MCF 10A (cell line): ENCODE measurements at places on chromosomes 12 and 14. TPM values are rescaled to one million over a fixed set of nuclear protein-coding genes. Genes with fewer than 3 reads are reported as not detected.

CMA1 gene
- not detected in 2 replicates for total RNA-seq

DNA sequence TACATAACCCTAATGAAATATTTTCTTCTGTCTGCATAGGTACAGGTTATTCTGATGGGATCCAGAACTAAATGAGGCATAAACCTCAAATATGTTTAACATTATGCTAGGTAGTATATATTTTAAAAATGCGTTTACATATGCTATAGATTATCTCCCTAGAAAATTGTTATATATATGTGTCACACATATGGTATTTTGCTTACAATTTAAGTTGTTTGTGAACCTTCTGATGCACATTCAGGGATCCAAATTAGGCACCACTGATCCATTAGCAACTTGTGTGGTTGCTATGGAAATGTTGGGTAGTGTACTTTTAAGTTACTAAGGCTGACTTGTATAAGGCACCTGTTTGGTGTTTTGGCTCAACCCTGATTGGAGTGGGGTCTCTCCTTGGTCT, 456.7 kb downstream of the AEBP2 start:
- H3K36me3 ChIP-seq: no peaks in the 10 kb centered on the region
- H3K4me1 ChIP-seq: peaks cover 6% of the 10 kb centered on the region
- no peak overlapping the region for H3K27ac ChIP-seq

DNA sequence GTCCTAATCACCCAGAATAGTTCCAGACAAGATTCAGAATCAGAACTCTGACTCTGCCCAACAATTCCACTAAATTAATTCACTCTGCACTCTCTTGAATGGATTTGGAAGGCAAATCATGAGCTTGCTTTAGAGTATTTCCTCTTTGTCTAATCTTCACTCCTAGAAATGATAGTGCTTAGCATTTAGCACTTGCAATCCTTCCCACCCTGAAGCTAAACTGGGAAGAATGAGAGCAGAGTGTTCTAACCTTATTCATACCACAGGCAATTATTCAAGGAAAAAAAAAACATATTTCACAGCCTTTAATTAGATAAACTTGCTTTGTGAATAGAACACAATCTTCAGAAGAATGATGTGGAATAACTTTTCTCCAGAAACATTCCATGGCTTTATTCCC, 264.6 kb downstream of the PAWR start:
- H3K27me3 ChIP-seq: no peaks in the 10 kb centered on the region
- H3K27ac ChIP-seq: no peak overlapping the region
- DNase-seq: no peak
- no peak overlapping the region for H3K4me3 ChIP-seq
- H3K36me3 ChIP-seq: no peaks in the 10 kb centered on the region

GRCh38 chr12:59742841-59743240, 147.0 kb downstream of the SLC16A7 start:
- no peaks in the 10 kb centered on the region for H3K36me3 ChIP-seq
- no peaks in the 10 kb centered on the region for H3K27me3 ChIP-seq
- H3K4me3 ChIP-seq: no peak overlapping the region
- peaks cover 7% of the 10 kb centered on the region for H3K4me1 ChIP-seq
- DNase-seq: no peak
- H3K27ac ChIP-seq: no peak overlapping the region

DNA sequence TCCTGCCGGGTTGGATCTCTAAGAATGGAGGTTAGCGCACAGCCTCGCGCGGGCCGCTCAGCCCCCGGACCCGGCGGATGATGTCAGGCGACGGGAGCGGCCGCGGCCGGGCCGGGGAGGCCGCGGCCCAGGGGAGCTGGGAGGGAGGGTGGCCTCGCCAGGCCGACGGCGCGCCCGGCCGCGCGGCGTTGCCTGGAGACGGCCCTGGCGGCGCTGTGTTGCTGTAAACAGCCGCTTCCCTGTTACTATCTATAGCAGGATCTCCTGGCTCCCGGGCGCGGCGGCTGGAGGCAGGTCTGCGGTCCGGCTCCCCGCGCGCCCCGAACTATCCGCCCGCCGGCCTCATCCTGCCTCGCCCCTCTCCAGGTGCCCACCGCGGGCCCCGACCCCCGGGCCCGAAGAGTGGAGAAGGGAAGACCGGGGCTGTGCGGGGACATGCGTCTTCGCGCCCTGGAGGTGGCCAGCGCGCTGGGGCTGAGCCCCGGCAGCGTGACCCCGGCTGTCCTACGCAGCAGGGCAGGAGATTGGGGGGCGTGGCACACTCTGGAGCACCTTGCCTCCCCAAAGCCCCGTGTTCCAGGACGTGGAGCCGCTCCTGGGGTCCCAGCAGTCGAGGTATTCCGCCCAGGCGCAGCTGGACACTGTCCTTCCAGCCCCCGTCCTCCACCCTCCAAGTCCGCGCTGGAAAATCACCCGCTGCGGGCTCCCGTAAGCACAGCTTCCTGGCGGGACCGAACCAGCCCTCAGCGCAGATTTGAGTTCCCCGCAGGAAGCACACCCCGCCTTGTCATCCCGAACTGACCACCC, 1.4 kb upstream of the FOS start:
- peak overlapping the region; percentile 88 for H3K4me3 ChIP-seq
- peaks cover 11% of the 10 kb centered on the region for H3K27me3 ChIP-seq
- peaks cover 36% of the 10 kb centered on the region for H3K4me1 ChIP-seq
- H3K27ac ChIP-seq: peak overlapping the region; percentile 99

DNA sequence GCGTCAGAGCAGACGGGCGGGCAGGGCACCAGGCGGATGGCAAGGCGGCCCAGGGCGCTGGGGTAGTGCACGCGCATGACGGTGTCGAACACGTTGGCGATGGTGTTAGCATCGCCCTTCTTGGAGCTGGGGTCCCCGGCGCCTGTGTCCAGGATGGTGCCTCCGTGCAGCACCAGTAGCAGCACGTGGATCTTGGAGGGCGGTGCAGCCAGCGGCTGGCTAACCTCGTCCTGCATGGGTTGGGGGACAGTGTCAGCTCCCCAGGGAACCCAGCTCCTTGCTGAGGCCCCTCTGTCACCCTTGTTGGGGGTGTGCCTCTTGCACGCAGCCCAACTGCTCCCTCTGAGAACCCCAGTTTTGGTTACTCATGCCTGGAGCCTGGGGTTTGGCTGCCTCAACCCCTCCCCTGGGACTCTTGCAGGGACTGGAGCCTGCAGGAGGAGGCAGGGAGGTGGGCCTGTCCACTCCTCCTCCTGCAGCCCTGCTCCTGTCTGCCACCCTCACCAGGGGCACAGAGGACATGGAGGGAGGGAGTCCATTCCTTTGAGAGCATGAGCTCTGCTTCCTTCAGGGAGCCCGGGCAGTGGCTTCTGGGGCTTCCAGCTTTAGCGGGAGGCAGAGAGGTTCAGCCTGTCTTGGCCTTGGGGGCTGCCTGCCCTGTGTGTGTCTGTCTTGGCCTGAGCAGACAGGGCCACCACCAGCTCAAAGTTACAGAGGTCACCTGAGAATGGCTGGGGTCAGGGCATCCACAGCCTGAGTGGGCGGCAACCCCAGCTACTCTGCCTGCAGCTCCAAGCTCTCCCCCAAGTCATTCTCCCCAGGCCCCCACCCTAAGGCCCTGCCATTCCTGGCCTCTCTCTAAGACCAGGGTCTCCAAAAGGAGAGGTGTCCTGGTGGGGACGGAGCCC, 17.1 kb downstream of the ARL6IP4 start:
- no peak for DNase-seq
- H3K27me3 ChIP-seq: no peaks in the 10 kb centered on the region
- no peak overlapping the region for H3K4me3 ChIP-seq
- no peak overlapping the region for H3K27ac ChIP-seq
- H3K36me3 ChIP-seq: no peaks in the 10 kb centered on the region

- no peak overlapping the region for H3K27ac ChIP-seq
- H3K4me1 ChIP-seq: no peaks in the 10 kb centered on the region
- DNase-seq: no peak
- H3K27me3 ChIP-seq: no peaks in the 10 kb centered on the region
- no peaks in the 10 kb centered on the region for H3K36me3 ChIP-seq
- no peak overlapping the region for H3K4me3 ChIP-seq
These were observed 71.6 kb upstream of the STXBP6 start for GRCh38 chr14:25121337-25122129.

TMTC1 gene
- 100 and 109 TPM in 2 replicates for total RNA-seq

FSCB gene
- not detected in 2 replicates for total RNA-seq

GRCh38 chr12:21940549-21941505, at the start of gene ABCC9:
TSS of gene ABCC9 (minus strand) at chr12:21941426. CDS start at chr12:21936674, 4,752 bp downstream.
- H3K36me3 ChIP-seq: no peaks in the 10 kb centered on the region
- no peak within 1 kb of the TSS for H3K4me3 ChIP-seq
- H3K27me3 ChIP-seq: no peaks in the 10 kb centered on the region
- no peak within 1 kb of the TSS for H3K27ac ChIP-seq
- DNase-seq: no peak

DNA sequence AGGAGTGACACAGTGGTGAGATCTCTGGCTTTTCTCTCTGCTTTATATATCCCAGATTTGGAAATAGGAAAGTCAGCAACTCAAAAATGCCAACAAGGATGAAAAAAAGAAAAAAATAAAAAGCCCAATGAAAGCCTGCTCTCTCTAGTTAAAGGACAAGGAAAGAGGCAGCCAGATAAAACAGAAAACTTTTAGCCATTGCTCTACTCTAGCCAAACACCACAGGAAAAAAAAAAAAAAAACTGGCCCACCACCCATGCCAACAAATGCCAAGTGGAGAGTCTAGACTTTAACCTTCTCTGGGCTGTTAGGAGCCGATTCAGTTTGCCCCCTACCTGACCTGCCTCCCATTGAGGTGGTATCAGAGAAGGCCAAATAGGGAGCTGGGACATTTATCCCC, 222.3 kb upstream of the TMTC1 start:
- no peak overlapping the region for H3K27ac ChIP-seq
- no peak for DNase-seq
- no peaks in the 10 kb centered on the region for H3K4me1 ChIP-seq
- H3K36me3 ChIP-seq: peaks cover 5% of the 10 kb centered on the region

DAO gene
- not detected in 2 replicates for total RNA-seq

DNA sequence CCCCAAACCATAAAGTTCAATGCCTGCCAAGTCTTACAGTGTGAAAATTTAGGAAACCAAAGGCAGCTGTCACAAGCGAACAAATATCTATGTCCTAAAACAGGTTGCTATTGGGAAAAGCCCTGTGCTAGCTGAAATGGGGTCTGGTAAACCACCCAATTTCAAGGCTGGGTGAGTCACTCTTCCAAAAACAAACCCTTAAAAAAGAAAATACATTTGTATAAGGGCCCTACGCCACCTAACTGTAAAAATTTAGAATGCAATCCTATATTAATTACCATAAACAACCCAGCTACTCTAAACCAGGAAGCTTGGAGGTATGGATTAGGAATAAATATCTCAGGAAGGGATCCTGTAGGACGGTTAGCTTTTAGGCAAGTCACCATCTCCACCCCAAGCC, 32.1 kb downstream of the PRMT8 start:
- peaks cover 9% of the 10 kb centered on the region for H3K4me1 ChIP-seq
- DNase-seq: peak; percentile 55
- H3K27ac ChIP-seq: no peak overlapping the region
- peaks cover 1% of the 10 kb centered on the region for H3K36me3 ChIP-seq
- no peak overlapping the region for H3K4me3 ChIP-seq
- no peaks in the 10 kb centered on the region for H3K27me3 ChIP-seq

GRCh38 chr14:101861464-101861863, 100.0 kb downstream of the PPP2R5C start:
- no peaks in the 10 kb centered on the region for H3K27me3 ChIP-seq
- H3K27ac ChIP-seq: no peak overlapping the region
- no peak overlapping the region for H3K4me3 ChIP-seq
- H3K36me3 ChIP-seq: peaks cover 38% of the 10 kb centered on the region
- H3K4me1 ChIP-seq: peaks cover 8% of the 10 kb centered on the region

- no peak overlapping the region for H3K4me3 ChIP-seq
- DNase-seq: no peak
- H3K27ac ChIP-seq: no peak overlapping the region
- no peaks in the 10 kb centered on the region for H3K27me3 ChIP-seq
- no peaks in the 10 kb centered on the region for H3K36me3 ChIP-seq
These were observed 644.0 kb downstream of the DIO2 start for GRCh38 chr14:79567306-79567705.

SLC17A8 gene
- not detected in 2 replicates for total RNA-seq

MUCL1 gene
- not detected in 2 replicates for total RNA-seq

CCDC60 gene
- total RNA-seq: not detected in 2 replicates

GRCh38 chr12:102023343-102023930, 38.4 kb downstream of the WASHC3 start:
- H3K27me3 ChIP-seq: no peaks in the 10 kb centered on the region
- no peak for DNase-seq
- no peak overlapping the region for H3K27ac ChIP-seq
- H3K36me3 ChIP-seq: peaks cover 9% of the 10 kb centered on the region
- H3K4me1 ChIP-seq: no peaks in the 10 kb centered on the region
- no peak overlapping the region for H3K4me3 ChIP-seq

- H3K27ac ChIP-seq: no peak overlapping the region
- no peak for DNase-seq
- H3K36me3 ChIP-seq: no peaks in the 10 kb centered on the region
- H3K4me3 ChIP-seq: no peak overlapping the region
These were observed 30.4 kb downstream of the MAP1LC3B2 start for GRCh38 chr12:116589581-116589980.

DNA sequence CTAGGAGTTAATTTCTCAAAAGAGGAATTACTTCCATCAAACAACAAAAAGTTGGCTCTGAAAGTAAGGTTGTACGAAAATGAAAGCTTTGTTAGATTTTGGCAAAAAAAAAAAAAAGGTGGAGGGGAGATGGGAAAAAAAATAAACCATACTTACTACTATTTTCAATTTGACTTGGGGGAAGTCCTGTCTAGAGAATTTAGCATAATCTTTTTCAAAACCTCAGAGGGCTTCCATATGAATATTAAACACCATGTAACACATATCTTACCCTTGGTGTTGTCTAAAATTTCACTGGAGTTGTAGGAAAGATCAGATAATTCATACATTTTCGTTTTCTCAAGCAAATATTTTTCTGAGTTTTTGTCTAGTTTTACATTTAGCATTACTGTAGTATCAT, 17.5 kb downstream of the GRIP1 start:
- peaks cover 11% of the 10 kb centered on the region for H3K4me1 ChIP-seq
- no peak overlapping the region for H3K4me3 ChIP-seq
- no peak overlapping the region for H3K27ac ChIP-seq
- no peak for DNase-seq
- no peaks in the 10 kb centered on the region for H3K27me3 ChIP-seq

GRCh38 chr14:91197631-91198030, 46.9 kb downstream of the GPR68 start:
- H3K4me3 ChIP-seq: no peak overlapping the region
- DNase-seq: no peak
- H3K27ac ChIP-seq: no peak overlapping the region
- H3K4me1 ChIP-seq: no peaks in the 10 kb centered on the region
- peaks cover 8% of the 10 kb centered on the region for H3K36me3 ChIP-seq

DNA sequence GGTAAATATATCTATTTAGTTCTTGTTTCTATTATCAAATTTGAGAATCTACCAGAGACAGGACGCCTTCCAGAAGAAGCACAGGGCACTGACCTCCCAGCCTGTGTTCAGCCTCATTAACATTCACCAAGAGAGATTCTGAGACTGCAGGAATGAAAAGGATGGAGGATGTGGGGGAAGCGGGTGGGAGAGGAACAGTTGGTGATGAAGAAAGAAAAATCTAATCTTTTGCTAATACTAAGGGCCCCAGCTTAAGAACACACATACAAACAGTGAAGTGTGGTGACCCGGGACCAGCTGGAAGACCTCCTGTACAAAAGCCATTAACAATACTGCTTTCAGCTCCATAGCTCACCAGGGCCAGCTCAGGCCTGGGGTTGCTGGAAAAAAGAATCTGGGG, 160.5 kb downstream of the NUAK1 start:
- H3K27ac ChIP-seq: no peak overlapping the region
- H3K4me1 ChIP-seq: peaks cover 4% of the 10 kb centered on the region
- DNase-seq: no peak
- no peaks in the 10 kb centered on the region for H3K27me3 ChIP-seq
- no peaks in the 10 kb centered on the region for H3K36me3 ChIP-seq
